ENCODE measurements at places on chromosomes 4 and X.

DNA sequence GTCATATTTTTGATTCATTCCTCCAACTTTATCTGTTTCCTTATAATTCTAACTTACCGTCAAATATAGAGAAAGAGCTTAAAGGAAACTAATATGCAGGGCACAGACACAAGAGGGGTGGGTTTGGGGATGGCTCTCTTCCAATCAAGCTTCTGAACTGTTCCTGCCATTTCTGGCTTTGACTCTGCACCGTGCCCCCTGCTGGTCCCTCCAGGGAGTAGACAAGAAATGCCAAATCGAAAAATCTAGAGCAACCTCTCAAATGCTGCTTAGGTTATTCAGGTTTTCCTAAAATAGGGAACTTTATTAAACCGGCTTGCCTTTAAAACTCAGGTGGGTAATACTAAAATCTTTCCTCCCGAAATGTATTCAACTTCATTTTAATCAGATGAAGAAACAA is 39.8 kb upstream of the VCX3A start:
- no peak for DNase-seq

DNA sequence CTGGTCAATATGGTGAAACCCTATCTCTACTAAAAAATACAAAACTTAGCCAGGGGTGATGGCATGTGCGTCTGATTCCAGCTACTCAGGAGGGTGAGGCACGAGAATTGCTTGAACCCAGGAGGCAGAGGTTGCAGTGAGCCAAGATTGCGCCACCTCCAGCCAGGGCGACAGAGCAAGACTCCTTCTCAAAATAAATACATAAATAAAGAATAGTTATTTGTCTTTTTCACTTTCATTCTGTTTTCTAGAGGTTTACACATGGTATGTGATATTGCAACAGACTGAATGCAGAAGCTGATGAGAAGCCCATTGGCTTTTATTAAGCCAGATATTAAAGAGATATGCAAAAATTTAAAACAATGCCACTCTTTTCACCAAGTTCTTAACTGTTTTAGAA is 8.2 kb downstream of the KLHL15 start:
- no peak for DNase-seq

DNA sequence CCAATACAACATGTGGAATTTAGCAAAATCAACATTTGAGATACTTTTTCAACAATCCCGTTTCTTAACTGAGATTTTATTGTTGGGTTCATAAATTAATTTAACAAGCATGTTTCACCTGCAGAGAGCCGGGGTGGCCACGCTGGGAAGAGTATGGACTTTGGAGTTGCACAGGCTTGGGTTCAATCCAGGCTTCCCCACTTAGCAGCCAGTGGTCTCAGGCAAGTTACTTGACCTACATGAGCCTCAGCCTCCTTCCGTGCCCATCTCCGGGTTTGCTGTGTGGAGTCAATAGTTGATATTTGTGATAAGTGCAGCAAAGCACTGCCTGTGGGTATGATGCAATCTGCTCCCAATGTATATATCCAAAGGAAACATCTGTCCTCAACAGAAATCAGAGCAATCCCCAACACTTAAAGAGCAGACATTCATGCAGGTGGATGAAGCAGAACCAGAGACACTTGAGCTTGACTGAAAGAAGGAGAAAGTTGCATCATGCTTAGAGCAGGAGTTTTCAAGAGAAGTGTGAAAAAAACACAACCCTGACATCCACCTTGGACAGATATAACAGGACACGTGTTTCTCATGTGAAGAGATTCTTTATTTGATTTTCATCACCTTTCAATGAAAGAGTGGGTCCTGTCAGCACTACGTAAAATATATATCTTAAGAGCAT is 5.1 kb downstream of the CYTL1 start:
- DNase-seq, result no peak

DNA sequence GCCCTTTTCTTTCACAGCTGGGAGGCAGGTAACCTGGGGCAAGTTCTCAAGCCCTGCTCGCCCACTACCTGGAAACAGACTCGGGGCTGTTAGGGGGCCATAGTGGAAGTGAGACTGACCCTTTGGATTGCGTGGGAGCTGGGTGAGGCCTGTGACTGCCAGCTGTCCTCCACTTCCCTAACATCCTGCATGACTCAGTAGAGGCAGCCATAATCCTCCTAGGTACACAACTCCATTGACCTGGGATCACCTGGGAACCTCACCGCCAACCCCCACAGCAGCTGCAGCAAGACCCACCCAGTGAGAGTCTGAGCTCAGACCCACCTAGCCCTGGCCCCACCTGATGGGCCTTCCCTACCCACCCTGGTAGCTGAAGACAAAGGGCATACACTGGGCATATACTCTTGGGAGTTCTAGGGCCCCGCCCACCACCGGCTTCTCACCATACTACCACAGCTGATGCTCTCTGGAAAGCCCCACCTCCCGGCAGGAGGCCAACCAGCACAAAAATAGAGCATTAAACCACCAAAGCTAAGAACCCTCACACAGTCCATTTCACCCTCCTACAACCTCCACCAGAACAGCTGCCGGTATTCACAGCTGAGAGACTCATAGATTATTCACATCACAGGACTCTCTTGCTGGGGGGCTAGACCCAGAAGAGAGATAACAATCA is 61.1 kb upstream of the DCTD start:
- DNase-seq, result no peak

DNA sequence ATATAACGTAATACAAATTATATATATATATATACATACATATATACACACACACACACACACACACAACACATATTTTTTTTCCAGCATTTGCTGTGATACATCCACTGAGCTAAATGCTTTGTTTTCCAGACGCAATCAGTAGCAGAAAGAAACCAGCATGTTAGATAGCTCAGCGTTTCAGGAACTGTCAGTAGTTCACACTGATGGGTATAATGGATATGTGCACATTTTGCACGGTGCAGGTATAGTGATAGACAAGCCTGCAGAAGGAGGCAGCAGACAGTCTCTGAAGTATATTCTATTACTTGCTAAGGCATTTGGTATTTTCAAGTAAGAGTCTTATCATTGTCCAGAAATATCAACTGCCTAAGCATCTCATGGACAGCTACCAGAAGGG is 741.6 kb upstream of the HS3ST1 start:
- no peak for DNase-seq

DNA sequence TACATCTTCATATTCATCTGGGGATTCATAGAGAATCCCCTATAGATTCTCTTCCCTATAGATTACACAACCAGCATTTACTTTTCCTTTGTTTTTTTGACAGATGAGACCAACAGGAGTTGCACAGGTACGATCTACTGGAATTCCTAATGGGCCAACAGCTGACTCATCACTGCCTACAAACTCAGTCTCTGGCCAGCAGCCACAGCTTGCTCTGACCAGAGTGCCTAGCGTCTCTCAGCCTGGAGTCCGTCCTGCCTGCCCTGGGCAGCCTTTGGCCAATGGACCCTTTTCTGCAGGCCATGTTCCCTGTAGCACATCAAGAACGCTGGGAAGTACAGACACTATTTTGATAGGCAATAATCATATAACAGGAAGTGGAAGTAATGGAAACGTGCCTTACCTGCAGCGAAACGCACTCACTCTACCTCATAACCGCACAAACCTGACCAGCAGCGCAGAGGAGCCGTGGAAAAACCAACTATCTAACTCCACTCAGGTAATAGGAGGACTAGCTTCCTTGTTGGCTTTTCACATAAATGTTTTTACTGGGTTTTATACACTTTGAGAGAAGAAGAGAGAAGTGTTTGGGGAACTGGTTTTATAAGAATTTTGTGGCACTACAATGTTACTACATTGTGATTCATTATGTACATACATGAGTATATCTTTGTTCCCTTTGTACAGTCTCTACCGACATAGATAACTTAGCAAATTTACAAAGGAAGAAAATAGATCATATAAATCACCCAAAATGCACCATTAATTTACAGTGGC is 137.2 kb downstream of the DIPK2B start:
- no peak for DNase-seq

- peak; percentile 16 for DNase-seq
These were observed at the start of gene GALNTL6 for GRCh38 chr4:171812665-171813525. Gene GALNTL6 (plus strand): TSS chr4:171813404.

DNA sequence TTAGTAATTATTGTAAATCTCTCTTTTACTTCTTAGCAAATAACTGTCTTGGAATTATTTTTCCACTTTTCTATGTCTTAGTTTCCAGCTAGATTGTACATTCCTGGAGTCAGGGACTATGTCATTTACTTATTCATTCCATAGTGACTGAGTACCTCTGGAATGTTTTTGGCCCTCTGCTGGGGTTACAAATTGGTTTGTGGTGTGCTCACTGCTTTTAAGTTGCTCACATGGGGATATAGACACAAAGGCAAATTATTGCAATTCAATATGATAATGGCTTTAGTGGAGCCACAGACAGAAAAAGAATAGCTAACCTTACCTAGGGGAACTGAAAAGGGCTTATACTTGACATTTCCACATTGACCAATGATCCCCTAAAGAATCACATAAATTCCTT is 63.7 kb upstream of the PDGFRA start:
- no peak for DNase-seq

- DNase-seq, result no peak
These were observed 32.9 kb downstream of the CXCL1 start for GRCh38 chr4:73902038-73902637.

Data from SK-N-DZ (cell line).